Stimulated activated CD8-positive, alpha-beta memory T cell treated with anti-CD3 and anti-CD28 coated beads, Interleukin-15, amount 100 ng/mL, for 24 hours (primary cell): ENCODE measurements at places on chromosomes 11 and 22.

DNA sequence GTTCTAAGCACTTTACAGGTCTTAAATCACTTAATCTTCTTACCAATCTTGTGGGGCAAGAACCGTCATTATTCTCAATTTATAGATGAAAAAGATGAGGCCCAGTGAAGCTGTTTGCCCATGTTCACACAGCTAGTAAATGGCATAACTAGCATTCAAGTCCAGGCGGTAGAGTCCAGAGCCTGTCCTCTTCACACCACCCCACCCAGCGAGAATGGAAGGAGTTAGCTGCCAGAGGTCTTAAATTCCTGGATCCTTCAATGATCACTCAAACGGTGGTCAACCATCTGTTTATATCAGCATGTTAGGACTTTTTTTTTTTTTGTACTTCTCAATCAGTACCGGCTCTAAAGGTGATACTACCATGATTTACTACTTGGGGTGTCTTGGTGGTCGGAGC lies 43.3 kb downstream of the PARVA start:
- DNase-seq: no peak

DNA sequence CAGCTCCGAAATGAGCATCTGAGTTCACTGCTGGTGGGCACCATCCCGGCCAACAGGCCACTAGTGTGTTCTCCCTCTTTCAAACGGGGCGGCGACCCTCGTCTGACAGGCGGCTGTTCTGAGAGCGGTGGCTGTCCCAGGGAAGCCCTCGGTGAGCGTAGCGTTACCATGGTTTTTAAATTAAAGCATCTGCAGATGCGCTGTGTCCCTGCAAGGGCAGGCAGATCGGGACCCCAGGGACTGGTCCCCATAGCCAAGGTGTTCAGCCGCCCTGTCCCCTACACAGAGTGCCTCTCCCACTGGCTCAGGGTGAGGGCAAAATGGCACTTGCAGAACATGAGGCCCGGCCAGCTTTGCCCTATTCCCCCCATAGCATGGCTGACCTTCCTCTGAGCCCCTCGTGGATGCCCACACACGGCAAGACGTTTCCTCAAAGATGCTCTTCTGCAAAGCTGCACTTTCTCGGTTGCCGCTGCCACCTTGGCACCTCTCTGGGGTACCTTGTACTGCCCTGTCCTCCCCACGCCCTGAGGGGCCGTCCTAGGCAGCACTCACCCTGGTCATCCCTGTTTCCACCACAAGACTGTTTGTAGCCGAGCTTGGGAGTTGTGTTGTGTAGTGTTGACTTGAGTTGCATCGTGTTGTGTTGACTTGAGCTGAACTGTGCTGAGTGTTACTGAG lies 51.9 kb upstream of the KCNQ1OT1 start:
- DNase-seq: no peak

- no peak for DNase-seq
Observed at GRCh38 chr11:66151273-66151672, 81.2 kb downstream of the PACS1 start.

DNA sequence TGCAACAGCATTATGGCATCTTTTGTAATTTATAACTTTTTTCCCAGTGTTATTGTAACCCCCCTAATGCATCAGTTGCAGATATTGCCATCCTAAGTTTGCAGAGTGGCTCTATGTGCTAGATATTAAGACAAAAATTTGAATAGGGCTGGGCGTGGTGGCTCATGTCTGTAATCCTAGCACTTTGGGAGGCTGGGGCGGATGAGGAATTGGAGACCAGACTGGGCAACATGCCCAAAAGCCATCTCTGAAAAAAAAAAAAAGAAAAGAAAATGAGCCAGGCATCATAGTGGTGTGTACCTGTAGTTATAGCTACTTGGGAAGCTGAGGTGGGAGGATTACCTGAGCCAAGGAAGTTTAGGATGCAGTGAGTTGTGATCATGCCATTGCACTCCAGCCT lies 50.1 kb upstream of the MUC15 start:
- DNase-seq: no peak

- no peak for DNase-seq
Observed at GRCh38 chr11:134367781-134368180, 36.0 kb downstream of the GLB1L2 start.

DNA sequence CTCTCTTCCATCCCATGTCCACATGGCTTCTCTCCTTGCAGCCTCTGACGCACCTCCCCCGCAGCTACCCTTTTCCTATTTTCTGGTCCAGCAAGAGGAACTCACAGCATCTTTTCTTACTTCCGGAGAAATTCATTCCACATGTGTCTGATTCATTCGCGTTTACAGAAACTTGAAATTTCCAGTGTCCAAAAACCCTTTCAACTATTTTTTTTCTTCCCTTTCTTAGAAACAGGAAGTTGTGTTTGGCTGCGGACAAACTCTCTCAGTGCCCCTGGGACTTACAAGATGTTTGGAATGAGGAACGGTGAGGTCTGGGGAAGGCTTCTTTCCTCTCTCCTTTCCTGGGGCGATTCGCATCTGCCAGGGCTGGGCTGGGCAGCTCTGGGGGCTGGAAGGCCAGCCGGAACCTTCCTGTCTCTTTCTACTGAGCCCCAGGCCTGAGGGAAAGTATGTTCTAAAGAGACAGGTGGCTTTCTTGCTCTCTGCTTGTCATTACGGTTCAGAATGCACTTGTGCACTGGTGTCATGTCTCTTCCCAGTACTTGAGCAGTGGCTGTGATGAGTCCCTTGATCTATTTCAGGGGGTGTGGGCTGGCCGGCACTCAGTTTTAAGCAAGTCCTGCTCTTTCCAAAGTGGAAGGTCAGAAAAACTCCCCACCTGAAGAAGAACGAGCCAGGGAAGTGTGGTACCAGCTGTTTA lies 27.5 kb downstream of the ADAMTS8 start:
- no peak for DNase-seq

DNA sequence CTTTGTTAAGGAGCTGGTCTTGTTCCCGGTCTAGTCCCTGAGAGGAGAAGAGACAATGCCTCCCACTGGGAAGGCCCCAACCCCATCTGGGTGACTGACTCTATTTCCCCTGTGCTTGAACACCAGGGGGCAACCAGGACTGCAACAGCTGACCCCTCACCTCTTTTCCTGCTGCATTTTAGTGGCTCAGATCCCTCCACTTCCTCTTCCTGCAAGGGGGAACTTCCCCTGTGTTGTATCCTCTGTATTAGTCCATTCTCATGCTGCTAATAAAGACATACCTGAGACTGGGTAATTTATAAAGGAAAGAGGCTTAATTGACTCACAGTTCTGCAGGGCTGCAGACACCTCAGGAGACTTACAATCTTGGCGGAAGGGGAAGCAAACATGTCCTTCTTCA lies 84.3 kb upstream of the LMO1 start:
- no peak for DNase-seq

- DNase-seq: no peak
Observed at GRCh38 chr11:69293087-69293486, 868 bp upstream of the MYEOV start.

- DNase-seq: no peak
Observed at GRCh38 chr11:32630844-32631243, 47.2 kb downstream of the EIF3M start.

- DNase-seq: no peak
Observed at GRCh38 chr11:126601550-126602215, 246.2 kb downstream of the ST3GAL4 start.

GRCh38 chr22:17430412-17430811 lies 61.2 kb downstream of the CECR2 start:
- DNase-seq: no peak
